Renal cortex interstitium (tissue), 15 donors: ENCODE measurements at places on chromosomes 1 and 21. TPM values are rescaled to one million over a fixed set of nuclear protein-coding genes. Genes with fewer than 3 reads are reported as not detected.

GRCh38 chr1:32893198-32894018 lies 7.1 kb downstream of the HPCA start:
- no peak for DNase-seq

DNA sequence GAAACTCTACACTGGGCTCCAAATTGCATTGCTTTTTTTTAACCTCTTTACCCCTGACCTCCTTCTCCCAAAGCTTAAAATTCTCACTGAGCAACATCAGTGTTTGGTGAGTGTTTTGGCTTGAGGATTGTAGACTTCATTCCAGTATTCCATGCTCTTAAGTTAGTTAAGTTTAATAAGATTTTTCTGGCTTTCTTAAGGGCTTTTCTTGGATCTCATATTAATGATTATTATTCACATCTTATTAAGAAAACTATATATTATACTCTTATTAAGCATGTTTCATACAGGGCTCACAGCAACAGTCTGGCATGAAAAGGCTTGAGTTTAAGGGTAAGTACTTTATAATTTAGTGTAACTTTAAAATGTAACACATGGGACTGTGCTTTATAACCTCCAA lies 141.8 kb downstream of the DISP1 start:
- no peak for DNase-seq

GRCh38 chr1:63701187-63701586 lies 72.6 kb upstream of the ROR1 start:
- no peak for DNase-seq

- no peak for DNase-seq
Measured at GRCh38 chr1:9465640-9466039, 73.6 kb upstream of the SLC25A33 start.

GRCh38 chr1:85585799-85586198 lies 5.2 kb downstream of the CCN1 start:
- no peak for DNase-seq

IL6R gene
- polyA plus RNA-seq, result 6.8 TPM

IRF6 gene
- 24.6 TPM for polyA plus RNA-seq
